ENCODE measurements at places on chromosomes 5 and 9.
A peak's percentile ranks its signal among the peaks of the same experiment; 100 is the strongest.

- peak; percentile 70 for DNase-seq
Observed at GRCh38 chr5:39376293-39376714, 12.0 kb upstream of the C9 start.

GRCh38 chr5:78467752-78468357 lies 107.4 kb downstream of the SCAMP1 start:
- DNase-seq, result peak; percentile 12

- DNase-seq, result no peak
Observed at GRCh38 chr9:1514776-1515363, 464.7 kb downstream of the DMRT2 start.

DNA sequence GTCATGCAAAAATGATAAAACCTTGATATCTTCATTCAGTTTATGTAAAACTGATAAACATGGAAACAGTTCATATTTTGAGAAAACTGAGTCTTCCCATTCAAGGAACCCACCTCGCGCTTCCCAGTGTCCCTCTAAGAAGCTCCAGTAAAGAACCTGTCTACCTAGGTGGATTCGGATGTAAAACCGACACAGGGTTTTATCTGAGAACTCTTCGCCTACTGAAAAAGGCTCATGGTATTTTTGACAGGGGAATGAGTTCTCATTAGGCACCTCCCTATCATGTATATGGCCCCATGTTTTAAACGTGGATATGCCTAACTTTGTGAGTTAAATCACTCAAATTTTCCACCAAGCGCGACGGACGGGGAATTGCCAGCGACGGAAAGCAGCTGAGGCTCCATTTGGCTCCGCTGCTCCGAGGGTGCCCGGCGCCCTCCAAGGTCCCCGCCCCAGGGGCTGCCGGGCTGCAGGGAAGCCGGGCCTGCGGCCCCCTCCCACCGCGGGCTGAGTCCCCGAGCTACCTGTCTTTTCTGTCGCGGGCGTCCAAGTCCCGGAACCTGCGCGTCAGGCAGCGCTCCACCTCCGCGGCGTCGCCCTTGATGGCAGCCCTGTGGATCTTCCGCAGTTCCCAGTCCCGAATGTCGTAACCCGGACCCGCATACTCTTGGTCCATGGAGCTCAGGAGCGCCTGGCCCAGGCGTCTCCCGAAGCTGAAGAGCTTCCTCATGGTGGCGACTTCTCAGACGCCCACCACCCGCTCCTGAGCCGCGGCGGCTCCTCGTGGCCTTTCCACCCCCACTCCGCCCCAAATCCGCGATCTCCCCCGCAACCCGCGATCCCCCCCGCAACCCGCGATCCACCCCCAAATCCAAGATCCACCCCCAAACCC lies 594 bp downstream of the ANKRD18A start:
- DNase-seq, result peak; percentile 30

GRCh38 chr5:136295914-136296313 lies 69.4 kb downstream of the TRPC7 start:
- DNase-seq, result no peak

DNA sequence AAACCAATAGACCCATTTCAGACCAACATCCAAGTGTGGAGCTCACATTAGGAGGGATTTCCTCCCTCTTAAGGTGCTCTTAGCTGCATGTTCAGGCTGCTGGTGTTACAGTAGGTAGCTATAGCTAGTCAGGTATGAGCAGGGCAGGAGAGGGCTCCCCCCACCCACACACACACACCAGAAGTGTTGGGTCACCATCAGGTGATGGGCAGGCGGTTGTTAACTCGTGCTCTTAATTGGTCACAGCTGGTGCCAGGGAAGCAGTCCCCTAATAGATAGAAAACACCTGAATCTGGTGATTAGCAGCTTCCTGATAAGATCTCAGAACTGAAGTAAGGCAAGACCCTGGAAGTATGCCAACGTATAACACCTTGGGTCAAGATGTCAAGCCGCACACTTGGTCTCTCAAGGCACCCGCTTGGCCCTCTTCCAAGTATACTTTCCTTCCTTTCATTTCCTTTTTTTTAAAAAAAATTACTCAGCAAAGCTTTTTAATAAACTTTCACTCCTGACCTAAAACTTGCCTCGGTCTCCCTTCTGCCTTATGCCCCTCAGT lies 532.4 kb downstream of the DNAH5 start:
- no peak for DNase-seq

- DNase-seq, result no peak
Observed at GRCh38 chr9:74478606-74479005, 18.5 kb upstream of the RORB start.

GRCh38 chr5:170716396-170716795 lies 67.1 kb upstream of the GABRP start:
- no peak for DNase-seq

GRCh38 chr5:36304095-36304805 lies 2.5 kb upstream of the RANBP3L start:
- DNase-seq, result no peak

- DNase-seq, result no peak
Observed at GRCh38 chr9:134689321-134690181, 47.9 kb downstream of the COL5A1 start.

GRCh38 chr5:110054240-110054639 lies 364.5 kb downstream of the MAN2A1 start:
- peak; percentile 65 for DNase-seq

GRCh38 chr9:85741095-85741874 lies 469 bp downstream of the AGTPBP1 start:
- peak; percentile 61 for DNase-seq

DNA sequence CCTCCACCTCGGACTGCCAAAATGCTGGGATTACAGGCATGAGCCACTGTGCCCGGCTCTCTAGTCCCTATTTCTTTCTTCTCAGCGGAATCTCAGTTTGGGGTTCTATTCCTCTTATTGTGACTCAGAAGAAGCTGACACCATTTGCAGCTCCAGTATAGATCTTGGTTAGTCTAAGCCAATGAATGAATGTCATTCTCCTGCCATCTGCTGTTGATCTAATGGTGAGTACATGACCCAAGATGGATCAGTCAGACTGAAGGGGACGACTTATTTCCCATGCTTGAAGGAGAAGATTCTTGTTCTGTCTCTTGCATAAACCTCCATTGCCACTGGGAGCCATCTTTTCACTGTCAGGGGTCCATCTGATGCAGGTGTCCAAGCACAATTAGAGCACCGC lies 76.0 kb upstream of the KLF9 start:
- no peak for DNase-seq

- no peak for DNase-seq
Observed at GRCh38 chr9:3756071-3756470, 230.3 kb upstream of the RFX3 start.

GRCh38 chr9:71608825-71609447 lies 159.4 kb downstream of the CEMIP2 start:
- no peak for DNase-seq

GRCh38 chr9:135134268-135135022 lies 47.0 kb downstream of the OLFM1 start:
- no peak for DNase-seq

- DNase-seq, result no peak
Observed at GRCh38 chr9:81716409-81716808, 27.1 kb upstream of the TLE1 start.

DNA sequence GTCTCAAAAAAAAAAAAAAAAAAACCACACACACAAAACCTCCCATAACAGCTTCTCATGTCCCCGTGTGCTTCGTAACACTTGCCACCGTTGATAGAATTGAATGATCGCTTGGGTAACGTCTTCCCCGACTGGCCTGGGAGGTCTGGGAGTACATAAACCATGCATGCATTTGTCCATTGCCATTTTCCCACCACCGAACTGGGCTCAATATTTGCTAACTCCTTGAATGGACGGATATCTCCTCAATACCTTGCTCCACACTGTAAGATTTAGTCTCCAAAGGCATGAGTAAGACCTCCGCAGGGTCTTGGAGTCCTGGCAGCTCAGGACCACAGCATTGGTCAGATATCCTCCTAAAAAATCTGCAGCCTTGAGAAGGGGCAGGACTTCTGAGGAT lies 3.2 kb upstream of the P4HA2 start:
- no peak for DNase-seq

GRCh38 chr5:74468421-74468820 lies 172.1 kb downstream of the ENC1 start:
- no peak for DNase-seq

- DNase-seq, result peak; percentile 8
Observed at GRCh38 chr5:62112689-62113228, 193.2 kb upstream of the KIF2A start.

DNA sequence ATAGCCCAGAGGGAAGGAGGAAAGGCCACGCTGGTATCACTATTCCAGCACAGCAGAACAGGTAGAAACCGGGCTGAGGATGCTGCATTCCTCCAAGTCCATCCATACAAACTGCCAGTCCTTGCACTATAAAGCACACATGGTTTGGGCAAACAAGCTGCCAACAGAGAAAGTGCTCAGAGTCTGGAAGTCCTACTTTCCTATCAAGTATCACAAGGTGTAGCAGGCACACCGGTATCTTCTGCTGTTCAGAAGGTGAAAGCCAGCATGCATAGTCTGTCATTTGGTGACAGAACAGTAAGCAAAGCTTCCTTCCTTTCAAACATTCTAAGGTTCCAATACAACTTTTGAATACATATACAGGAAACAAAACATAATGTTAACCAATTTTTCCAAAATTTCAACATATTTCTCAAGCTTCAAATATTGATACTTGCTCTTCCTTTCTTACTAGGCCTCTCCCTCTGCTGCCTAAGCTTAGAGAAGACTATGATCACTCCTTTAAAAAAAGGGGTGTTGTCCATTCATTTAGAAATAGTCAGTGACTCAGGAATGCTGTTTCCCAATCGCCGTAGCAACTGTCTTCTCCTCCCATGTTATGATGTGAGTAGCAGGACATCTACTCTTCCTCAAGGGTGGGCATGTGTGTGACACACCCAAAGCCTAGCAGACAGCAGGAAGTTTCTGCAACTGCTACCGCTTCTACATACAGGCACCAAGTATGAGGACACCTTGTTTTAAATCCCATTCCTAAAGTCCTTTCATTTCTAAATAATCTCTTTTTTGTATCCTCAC lies 14.7 kb downstream of the DIAPH1 start:
- DNase-seq, result no peak

DNA sequence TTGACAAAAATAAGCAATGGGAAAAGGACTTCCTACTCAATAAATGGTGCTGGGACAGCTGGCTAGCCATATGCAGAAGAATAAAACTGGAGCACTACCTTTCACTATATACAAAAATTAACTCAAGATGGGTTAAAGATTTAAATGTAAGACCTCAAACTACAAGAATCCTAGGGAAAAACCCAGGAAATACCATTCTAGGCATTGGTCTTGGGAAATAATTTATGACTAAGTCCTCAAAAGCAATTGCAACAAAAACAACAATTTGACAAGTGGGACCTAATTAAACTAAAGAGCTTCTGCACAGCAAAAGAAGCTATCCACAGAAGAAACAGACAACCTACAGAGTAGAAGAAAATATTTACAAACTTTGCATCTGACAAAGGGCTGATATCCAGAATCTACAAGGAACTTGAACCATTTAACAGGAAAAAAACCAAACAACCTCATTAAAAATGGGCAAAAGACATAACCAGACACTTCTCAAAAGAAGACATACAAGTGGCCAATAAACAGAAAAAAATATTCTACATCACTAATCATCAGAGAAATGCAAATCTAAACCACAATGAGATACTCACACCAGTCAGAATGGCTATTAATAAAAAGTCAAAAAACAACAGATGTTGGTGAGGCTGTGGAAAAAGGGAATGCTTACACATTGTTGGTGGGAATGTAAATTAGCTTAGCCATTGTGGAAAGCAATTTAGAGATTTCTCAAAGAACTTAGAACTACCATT lies 75.2 kb upstream of the CPEB4 start:
- DNase-seq, result no peak

DNA sequence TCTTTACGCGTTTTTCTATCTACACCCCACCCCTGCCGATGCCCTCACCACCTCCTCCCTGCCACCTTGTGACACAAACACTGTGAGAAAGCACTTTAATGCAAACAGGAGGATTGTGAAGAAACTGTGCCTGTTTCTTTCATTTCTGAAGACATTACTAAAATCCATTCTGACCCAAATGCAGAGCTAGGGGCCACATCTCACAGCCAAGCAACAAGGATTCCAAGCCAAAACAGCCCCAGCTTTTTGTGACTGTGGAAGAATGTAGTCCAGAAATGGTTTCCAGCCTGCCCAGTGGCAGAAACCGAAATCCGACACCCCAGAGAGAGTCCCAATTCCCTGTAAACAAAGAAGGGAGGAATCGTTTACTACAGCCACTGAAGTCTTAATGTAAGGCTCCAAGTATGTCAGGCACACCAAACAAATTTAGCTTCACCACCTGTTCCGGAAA lies 190.9 kb downstream of the TTC39B start:
- DNase-seq, result no peak

GRCh38 chr9:130745829-130746228 lies 52.2 kb downstream of the EXOSC2 start:
- no peak for DNase-seq

DNA sequence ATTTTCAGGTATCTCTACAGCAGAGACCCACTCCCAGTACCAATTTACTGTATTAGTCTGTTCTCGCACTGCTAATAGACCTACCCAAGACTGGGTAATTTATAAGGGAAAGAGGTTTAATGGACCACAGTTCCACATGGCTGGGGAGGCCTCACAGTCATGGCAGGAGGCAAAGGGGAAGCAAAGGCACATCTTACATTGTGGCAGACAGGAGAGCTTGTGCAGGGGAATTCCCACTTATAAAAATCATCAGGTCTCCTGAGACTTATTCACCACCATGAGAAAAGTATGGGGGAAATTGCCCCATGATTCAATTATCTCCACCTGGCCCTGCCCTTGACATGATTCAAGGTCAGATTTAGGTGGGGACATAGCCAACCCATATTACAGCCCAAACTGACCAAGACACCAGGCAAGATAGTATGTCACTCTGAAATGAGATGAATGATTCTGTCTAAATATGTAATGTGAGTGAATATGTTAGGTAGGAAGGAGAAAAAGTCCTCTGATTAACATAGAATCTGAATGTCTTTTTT lies 182.5 kb upstream of the CDH12 start:
- DNase-seq, result no peak

GRCh38 chr5:155010881-155011280 lies 2.7 kb upstream of the KIF4B start:
- no peak for DNase-seq

DNA sequence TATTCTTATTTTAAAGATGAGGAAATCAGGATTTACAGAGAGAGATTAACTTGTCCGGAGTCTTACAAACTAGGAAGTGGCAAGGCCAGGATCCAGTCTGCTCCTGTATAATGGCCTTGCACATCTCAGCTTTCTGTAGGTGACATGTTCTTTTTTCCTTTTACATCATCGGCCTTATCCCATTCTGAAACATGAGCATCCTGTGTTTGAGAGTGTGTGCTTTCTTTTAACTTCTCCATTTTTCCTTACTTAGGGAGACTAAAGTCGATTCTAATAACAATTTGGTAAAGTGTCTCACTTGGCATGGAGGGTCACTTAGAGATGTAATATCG lies 214.6 kb downstream of the CD180 start:
- no peak for DNase-seq

- no peak for DNase-seq
Observed at GRCh38 chr5:176446884-176447590, 1.1 kb upstream of the FAF2 start.

- no peak for DNase-seq
Observed at GRCh38 chr9:35566417-35566816, 38.6 kb upstream of the TESK1 start.

- no peak for DNase-seq
Observed at GRCh38 chr5:71829206-71829605, 110.1 kb downstream of the CARTPT start.
